ENCODE measurements at places on chromosomes 1 and 21.

- no peak for DNase-seq
Observed at GRCh38 chr21:42554251-42554961, 40.8 kb downstream of the SLC37A1 start.

DNA sequence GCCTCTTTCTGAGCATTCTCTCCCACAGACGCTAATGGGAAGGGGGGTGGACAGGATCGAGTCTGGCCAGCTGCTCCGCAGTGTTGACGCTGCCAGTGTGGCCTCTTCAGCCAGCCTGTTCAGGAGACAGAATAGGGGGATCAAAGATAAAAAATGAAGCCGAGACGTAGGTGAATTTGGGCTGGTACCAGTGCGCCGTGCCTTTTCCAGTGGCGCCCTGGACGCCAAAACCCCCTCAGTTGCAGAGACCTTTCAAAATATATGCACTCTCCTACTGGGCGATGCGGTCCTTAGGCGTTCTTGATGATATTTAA is 1.1 kb downstream of the TTC3 start:
- DNase-seq = no peak

DNA sequence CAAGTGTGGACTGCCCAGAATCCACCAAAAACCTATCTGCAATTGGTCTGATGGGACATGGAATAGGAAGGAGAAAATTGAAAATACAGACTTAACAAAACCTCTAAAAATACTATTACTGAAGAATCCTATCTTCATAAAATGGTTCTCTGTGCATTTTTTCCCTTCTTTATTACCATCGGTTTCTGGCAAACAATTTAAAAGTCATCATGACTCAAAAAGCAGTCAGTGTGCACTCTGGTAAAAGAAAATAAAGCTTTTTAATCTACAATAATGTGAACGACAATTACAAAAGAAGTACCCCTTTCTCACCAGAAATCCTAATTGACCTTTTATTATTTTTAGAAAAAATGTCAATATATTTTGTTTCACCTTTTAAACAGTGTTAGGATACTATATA is 186.3 kb downstream of the TPR start:
- DNase-seq = no peak

GRCh38 chr1:185291159-185291558 is 25.9 kb downstream of the IVNS1ABP start:
- no peak for DNase-seq

DNA sequence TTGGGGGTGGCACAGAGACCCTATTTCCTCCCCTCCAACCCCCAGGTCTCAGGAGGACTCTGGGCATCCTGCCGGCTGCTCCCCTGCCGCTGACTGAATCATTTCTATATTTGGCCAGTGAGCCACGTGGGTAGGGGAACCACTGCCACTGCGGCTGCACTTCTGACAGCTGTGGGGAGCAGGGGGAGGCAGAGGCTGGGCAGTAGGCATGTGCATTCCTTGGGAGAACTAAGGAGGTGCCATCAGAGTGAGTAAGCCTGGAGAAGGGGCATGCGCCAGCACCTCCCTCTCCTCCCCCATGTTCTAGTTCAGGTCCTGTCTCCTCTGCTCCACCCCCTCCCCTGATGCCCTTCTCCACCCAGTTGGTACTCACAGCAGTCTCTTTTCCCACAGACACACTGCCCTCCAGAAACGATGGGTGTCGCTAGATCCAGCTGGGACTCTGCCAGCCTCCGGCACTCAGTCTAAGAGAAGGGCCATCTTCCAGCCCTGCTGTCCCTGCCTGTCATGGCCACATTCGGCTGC is 12.0 kb downstream of the PPFIA4 start:
- DNase-seq = no peak

DNA sequence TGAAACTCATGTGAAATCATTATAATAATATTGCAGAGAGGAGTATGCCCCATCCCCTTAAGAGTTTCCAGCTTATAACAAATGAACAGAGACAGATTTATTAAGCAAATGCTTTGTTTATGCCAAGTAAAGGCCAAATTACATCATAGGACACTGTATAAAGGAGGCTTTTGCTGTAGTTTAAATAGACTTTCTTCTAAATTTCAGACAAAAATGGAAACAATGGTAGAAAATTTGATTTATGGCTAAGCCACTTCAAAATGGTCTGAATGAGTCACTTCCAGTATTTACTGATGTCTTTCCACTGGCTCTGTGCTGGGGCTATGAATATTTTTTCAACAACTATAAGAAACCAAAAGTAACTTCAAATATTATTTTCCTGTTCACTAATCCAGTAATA is 81.1 kb upstream of the ST6GALNAC5 start:
- peak; percentile 71 for DNase-seq

DNA sequence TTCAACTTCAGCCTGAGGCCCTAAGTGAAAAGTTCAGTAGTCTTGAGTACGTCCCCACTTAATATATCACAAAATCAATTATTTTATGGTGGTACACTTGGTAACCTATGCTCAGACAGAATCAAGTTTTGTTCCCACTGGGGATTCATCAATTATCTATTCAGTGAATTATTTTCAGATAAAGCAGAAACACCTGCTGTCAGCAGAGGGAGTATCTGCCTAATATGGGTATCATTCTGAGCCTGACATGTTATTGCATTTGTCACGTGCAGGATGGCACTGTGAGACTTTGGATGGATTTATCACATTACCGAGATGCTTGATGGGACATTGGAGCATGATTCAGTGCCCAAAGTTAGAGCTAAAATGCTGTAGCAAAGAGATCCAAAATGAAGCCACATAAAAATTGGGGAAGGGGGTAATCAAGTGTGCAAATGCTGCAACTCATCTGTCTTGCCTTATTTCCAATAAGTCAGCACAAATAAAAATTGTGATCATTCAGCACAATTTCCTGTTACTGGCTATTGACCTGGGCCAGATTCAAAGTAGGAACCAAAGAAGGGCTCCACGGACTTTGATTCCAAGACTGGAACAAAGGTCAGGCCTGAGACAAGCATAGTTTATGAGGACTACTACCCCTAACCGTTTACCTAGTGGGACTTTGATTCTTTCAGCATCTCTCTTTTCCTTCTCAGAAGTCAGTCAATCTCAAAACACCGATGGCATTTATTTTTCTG is 657.6 kb downstream of the LMO4 start:
- no peak for DNase-seq

- no peak for DNase-seq
Observed at GRCh38 chr21:25640202-25640942, 1.3 kb downstream of the JAM2 start.

- DNase-seq = peak; percentile 18
Observed at GRCh38 chr1:94384485-94385265, 33.5 kb upstream of the ABCD3 start.

DNA sequence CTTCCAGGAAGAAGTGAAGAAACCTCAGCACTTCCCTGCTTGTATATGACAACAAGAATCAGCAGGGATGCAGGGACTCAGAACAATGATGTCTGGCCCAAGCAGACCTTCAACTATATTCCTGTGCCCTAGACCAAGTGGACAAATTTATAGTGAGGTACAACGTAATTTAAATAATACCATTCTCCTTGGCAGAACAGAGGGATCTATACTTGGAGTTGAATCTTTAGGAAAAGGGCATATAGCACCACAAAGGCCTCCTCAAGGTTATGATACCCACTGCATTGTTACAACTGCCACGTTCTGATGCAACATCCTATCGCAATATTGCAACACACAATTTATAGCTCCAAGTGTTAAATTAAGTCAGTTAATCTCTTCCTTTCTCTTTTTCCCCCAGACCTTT is 29.1 kb upstream of the GFI1 start:
- no peak for DNase-seq

GRCh38 chr1:52225174-52225573 is 83.3 kb downstream of the ZFYVE9 start:
- no peak for DNase-seq

DNA sequence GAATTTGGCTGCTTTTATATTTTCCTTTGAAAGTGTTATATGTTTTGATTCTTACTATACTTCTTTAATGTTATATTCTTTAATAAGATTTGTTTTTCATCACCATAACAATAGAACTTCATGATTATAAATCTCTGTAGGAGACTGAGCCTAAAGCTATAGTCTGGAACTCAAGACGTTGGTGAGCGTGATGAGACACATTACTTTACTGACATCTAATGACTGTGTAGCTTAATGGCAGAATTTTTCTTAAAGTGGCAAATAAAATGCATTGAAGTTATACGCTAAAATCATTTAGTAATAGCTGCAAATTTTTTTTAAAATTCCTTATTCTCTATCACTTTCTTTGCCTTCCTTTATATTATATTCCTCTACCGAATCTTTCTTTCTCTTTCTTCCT is 56.1 kb upstream of the HAO2 start:
- DNase-seq = no peak

DNA sequence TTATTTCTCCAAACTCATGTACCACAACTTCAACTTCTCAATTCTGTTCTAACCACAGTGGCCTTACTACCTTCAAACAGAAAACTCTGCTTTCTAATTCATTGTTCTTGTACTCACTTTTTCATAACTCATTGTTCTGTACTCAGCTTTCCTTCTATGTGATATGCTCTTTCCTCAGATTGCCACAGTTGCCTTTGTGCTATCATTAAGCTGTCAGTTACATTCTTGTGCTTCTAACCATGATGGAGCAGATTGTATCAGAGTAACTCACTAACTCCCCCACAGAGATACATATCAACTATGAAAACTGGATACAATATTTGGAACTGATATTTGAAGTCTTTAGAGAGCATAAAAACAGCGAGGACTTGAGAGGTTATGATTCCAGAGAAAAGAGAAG is 1213.7 kb downstream of the KCNT2 start:
- no peak for DNase-seq

DNA sequence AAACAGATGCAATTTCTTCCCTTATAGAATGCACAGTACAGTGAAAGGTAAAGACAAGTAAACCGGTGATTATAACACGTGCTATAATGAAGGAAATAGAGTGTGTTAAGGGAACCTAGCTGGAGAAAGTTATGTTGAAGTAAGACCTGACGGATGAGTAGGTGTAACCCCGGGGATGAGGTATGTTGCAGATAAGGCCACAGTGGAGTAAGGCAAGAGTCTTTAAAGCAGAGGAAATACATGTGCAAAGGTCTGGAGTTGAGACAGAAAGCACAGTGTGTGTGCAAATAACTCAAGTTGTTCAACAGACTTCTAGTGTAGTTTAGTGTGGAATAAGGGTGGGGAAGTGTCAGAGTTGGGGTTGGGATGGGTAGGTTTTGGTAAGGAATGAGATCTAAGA is 2.9 kb downstream of the DBT start:
- no peak for DNase-seq

GRCh38 chr1:173206816-173207568 is at the start of gene TNFSF4:
TNFSF4 (minus strand) TSS chr1:173207331; CDS start chr1:173207176, 155 bp downstream.
- no peak for DNase-seq

- no peak for DNase-seq
Observed at GRCh38 chr1:31062867-31063380, 2.6 kb downstream of the PUM1 start.

- DNase-seq = no peak
Observed at GRCh38 chr1:238664139-238664538, 722.2 kb upstream of the CHRM3 start.

DNA sequence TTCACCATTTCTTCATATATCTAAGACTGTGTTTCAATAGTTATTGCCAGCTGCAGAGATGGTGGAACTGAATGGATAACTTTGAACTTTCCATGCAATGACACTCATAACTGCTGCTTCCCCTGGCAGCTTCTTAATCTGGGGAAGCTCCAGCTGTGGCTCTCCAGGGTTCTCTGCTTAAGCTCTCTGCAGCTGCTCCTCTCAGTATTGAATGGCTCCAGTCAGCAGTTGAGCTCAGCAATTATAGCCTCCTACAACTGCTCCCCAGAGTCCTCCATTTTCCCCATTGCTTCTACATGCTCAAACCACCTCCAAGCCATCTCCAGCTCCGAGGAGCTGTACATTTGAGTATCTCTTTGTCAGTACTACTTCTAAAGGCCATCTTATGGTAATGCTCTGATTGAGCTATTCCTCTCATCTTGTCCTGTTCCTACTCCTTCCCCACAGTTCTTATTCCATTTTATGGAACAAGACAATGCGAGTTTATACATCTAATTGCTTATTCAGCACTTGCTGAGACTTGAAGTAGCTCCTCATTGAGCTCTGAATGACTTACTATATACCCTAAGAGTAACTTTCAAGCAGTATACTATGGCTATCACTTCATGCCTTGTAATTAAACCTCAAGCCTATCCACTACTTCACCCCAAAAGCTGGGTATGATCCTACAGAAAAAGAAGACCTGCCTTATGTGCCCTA is 362.4 kb downstream of the NEGR1 start:
- no peak for DNase-seq

- peak; percentile 40 for DNase-seq
Observed at GRCh38 chr1:6157528-6158174, 22.5 kb downstream of the CHD5 start.

DNA sequence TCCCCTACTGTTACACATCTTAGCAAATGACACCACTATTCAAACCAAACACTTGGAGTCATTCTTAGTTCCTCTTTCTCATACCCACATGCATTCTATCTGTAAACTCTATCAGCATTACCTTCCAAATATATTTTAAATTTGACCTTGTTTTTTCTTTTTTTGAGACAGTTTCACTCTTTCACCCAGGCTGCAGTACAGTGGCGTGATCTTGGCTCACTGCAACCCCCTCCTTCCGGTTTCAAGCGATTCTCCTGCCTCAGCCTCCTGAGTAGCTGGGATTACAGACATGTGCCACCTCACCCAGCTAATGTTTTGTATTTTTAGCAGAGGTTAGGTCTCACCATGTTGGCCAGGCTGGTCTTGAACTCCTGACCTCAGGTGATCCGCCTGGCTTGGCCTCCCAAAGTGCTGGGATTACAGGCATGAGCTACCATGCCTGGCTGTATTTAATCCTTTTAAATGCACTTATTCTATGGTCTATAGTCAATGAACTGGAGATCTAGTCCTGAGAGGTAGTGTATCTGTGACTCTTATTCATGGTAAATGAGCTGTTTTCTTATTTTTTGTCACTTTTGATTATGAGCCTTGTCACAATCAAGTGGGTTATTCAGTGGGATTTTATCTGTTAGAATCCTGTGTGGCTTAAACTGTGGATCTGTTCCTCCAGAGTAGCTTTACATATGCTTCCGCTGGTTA is 73.1 kb downstream of the GATAD2B start:
- no peak for DNase-seq

GRCh38 chr1:15007842-15008241 is 145.7 kb upstream of the TMEM51 start:
- DNase-seq = peak; percentile 22

DNA sequence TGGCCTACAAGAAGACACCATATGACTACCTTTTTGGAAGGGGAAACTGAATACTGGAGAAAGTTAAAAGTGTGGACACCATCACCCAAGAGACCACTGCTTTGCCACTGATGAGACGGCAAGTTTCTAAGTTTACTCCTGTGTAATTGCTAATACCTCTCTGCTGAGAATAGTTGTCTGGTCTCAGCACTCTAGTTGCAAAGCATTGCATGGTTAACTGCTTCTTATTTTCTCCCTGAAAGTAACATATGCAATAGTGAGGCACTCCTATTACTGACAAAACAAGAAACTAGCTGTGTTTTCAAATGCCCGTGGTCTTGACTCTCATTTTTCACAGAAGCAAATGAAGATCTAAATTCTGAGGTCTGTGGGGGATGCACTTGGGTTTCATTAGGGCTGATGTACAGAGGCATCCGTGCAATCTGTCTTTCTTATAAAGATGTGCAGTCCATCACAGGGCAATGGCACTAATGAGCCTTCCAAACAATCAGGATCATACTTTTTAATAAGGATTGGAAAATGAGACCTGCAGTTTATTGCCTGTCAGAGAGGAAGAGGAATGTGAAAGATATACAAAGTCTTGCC is 62.9 kb downstream of the IFI44 start:
- DNase-seq = no peak

- DNase-seq = no peak
Observed at GRCh38 chr1:212607206-212607912, 1.2 kb upstream of the ATF3 start.

Measured in kidney capillary endothelial cell (primary cell).